ENCODE measurements at places on chromosomes 3 and 15. TPM values are rescaled to one million over a fixed set of nuclear protein-coding genes. Genes with fewer than 3 reads are reported as not detected.

HGD gene
- 0.29 TPM for total RNA-seq

DNA sequence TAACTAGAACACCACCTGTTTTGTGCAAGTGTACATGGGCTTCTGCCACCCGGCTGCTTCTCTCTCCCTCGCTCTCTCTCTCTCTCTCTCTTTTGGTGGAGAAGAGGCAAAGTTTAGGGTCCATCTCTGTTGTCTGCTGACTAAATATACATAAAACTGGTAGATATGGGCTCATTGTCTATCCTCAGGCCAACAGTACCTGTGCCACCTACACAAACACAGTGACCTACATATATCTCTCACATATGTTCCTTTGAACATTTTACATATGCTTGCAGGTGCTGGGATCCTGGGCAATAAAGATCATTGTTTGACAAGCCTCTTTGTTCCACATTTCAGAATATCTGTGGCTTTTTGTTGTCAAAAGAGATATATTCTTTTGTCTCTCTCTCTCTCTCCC is 256.3 kb upstream of the KCNH8 start:
- peaks cover 5% of the 10 kb centered on the region for H3K4me1 ChIP-seq
- no peaks in the 10 kb centered on the region for H3K27me3 ChIP-seq
- DNase-seq = no peak
- no peaks in the 10 kb centered on the region for H3K36me3 ChIP-seq
- no peak overlapping the region for H3K4me3 ChIP-seq
- no peak overlapping the region for H3K27ac ChIP-seq

DNA sequence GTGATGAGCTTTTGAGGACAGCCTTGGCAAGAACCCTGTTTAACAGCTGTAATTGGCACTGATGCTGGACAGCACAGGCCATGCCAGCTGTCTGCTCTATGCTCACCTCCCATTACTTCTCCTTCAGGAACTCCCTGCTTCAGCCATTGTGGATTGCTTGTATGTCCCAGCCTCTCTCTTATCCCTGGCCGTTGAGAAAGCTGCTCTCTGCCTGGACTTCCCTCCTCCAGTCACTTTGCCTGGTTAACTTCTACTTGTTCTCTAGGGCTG is 444.5 kb downstream of the EPHB1 start:
- peaks cover 7% of the 10 kb centered on the region for H3K27me3 ChIP-seq
- H3K36me3 ChIP-seq = no peaks in the 10 kb centered on the region
- H3K4me1 ChIP-seq = peaks cover 9% of the 10 kb centered on the region
- DNase-seq = no peak

HERC2 gene
- 84.6 TPM for total RNA-seq

CCRL2 gene
- not detected for total RNA-seq

GABRB3 gene
- 3.4 TPM for total RNA-seq

DNA sequence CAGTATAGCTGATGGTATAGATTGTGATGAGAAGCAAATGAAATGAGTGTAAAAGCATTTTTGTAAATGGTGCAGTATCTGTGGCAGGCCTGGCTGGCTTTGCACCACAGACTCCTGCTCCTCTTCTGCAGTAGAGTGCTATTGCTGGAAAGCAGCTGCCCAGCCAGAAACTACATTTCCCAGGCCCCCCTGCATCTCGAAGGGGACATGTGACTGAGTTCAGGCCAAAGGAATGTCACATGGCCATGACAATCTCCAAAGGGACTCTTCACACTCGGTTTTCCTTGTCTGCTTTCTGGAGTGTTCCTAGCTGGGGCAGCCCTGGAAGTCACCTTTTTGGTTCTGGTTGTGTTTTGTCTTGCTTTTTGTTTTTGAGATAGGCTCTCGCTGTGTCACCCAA is 277.1 kb downstream of the SUCLG2 start:
- peaks cover under 1% of the 10 kb centered on the region for H3K4me1 ChIP-seq
- no peak overlapping the region for H3K4me3 ChIP-seq
- no peak overlapping the region for H3K27ac ChIP-seq
- no peaks in the 10 kb centered on the region for H3K27me3 ChIP-seq
- DNase-seq = no peak

GRCh38 chr3:138888560-138888959 is 53.8 kb upstream of the PIK3CB start:
- no peak overlapping the region for H3K27ac ChIP-seq
- H3K4me3 ChIP-seq = no peak overlapping the region
- H3K27me3 ChIP-seq = no peaks in the 10 kb centered on the region
- no peak for DNase-seq
- no peaks in the 10 kb centered on the region for H3K4me1 ChIP-seq
- H3K36me3 ChIP-seq = no peaks in the 10 kb centered on the region

SPESP1 gene
- not detected for total RNA-seq

- no peaks in the 10 kb centered on the region for H3K27me3 ChIP-seq
- H3K4me1 ChIP-seq = peaks cover 7% of the 10 kb centered on the region
- no peak overlapping the region for H3K4me3 ChIP-seq
- no peaks in the 10 kb centered on the region for H3K36me3 ChIP-seq
Observed at GRCh38 chr3:32310918-32311839, 72.7 kb downstream of the CMTM8 start.

SEMA3G gene
- 0.66 TPM for total RNA-seq

- DNase-seq = peak; percentile 56
- peak overlapping the region; percentile 94 for H3K27ac ChIP-seq
- peaks cover 2% of the 10 kb centered on the region for H3K36me3 ChIP-seq
- no peaks in the 10 kb centered on the region for H3K27me3 ChIP-seq
- H3K4me1 ChIP-seq = peaks cover 13% of the 10 kb centered on the region
- peak overlapping the region; percentile 92 for H3K4me3 ChIP-seq
Observed at GRCh38 chr3:48187579-48188265, 495 bp downstream of the CDC25A start.

GRCh38 chr15:36278219-36278618 is 301.2 kb upstream of the CDIN1 start:
- no peaks in the 10 kb centered on the region for H3K4me1 ChIP-seq
- H3K27ac ChIP-seq = no peak overlapping the region
- H3K4me3 ChIP-seq = no peak overlapping the region

DNA sequence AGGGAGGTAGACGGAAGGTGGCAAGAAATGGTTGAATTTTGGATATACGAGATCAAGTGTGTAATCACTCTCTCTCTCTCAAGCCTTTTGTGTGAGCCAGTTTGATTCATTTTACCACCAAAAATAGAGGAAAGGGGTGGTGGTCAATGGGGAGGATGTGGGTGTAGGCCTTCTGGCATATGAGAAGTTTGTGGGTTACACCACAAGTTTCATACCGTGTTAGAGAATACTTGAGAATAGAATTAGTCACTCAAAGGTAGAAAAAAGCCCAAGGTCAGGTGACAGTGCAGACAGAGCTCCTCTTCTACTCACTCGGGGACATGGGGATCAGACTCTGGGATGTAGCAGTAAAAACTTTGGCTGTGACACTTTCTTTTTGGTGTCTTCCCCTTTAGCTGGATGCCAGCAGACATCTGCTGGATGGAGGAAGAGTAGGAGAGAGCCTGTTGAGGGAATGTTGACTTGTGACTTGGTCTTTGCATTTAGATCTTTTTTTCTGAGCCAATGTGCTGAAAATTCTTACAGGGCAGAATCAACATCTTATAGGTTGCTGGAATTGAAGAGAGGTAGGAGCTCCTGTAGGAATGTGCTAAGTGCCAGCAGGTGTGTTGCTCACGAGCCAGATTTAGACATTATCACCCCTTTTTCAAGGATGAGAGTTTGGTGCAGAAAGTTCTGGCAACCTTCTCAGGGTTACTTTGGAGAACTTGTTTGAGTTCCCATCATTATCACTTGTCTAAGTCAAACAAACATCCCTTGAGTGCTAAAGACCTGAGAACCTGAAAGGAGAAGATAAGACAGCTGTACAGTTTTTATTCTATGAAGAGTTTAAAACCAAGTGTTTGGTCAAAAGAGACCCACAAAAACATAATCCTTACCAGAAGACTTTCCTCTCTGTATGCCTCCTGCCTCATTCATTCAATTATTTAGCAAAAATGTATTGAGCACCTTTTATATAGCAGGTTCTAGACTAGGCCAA is 43.9 kb upstream of the RYK start:
- H3K4me3 ChIP-seq = no peak overlapping the region
- no peak for DNase-seq
- H3K4me1 ChIP-seq = peaks cover 24% of the 10 kb centered on the region
- no peaks in the 10 kb centered on the region for H3K27me3 ChIP-seq

TAGLN3 gene
- 1.8 TPM for total RNA-seq

- peaks cover 30% of the 10 kb centered on the region for H3K4me1 ChIP-seq
- no peak overlapping the region for H3K4me3 ChIP-seq
- no peak overlapping the region for H3K27ac ChIP-seq
- H3K36me3 ChIP-seq = no peaks in the 10 kb centered on the region
- no peaks in the 10 kb centered on the region for H3K27me3 ChIP-seq
Observed at GRCh38 chr3:61872077-61872706, 310.8 kb downstream of the PTPRG start.

HYAL1 gene
- total RNA-seq = 3.5 TPM

DNA sequence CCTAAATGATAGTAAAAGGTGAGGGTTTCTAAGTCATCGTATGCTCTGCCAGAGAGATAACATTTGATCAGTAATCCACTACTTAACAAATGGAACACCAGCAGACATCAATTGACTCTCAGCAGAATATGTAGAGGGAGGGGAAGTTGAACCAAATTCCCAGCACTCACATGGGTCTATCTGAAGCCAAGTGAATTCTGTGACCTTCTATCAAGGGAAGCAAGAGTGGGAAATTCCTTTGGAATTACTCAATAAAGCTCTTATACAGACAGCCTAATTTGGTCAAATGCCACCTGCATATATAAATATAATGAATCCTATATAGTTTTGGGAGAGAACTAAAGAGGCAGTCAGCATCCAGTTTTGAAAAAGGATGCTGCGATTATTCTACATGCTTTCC is 15.8 kb upstream of the KCNMB2 start:
- H3K4me3 ChIP-seq = no peak overlapping the region
- H3K27ac ChIP-seq = no peak overlapping the region
- no peaks in the 10 kb centered on the region for H3K36me3 ChIP-seq
- H3K27me3 ChIP-seq = no peaks in the 10 kb centered on the region

- no peaks in the 10 kb centered on the region for H3K27me3 ChIP-seq
- no peak for DNase-seq
- H3K27ac ChIP-seq = no peak overlapping the region
Observed at GRCh38 chr3:184868477-184868876, 56.5 kb downstream of the VPS8 start.

DNA sequence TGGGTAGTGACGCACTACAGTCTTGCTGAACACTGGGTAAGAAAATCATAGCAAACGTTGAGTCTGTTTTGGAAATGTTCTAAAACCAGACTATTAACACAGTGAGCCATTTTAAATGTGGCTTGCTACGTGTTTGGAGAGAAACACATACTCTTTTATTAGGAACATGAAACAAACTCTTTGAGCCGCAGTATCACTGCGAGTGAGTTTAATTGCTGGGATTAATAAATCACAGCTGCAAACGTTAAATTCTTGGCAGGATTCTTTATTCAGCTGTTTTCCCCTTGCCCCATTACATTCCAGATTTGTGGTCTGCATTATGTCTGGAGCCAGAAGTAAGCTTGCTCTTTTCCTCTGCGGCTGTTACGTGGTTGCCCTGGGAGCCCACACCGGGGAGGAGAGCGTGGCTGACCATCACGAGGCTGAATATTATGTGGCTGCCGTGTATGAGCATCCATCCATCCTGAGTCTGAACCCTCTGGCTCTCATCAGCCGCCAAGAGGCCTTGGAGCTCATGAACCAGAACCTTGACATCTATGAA is 33.6 kb downstream of the BTD start:
- H3K36me3 ChIP-seq = no peaks in the 10 kb centered on the region
- no peak overlapping the region for H3K4me3 ChIP-seq
- DNase-seq = no peak
- peak overlapping the region; percentile 91 for H3K27ac ChIP-seq
- H3K4me1 ChIP-seq = peaks cover 67% of the 10 kb centered on the region

THAP10 gene
- total RNA-seq = 2.3 TPM

CYP1A2 gene
- total RNA-seq = 0.09 TPM

DNA sequence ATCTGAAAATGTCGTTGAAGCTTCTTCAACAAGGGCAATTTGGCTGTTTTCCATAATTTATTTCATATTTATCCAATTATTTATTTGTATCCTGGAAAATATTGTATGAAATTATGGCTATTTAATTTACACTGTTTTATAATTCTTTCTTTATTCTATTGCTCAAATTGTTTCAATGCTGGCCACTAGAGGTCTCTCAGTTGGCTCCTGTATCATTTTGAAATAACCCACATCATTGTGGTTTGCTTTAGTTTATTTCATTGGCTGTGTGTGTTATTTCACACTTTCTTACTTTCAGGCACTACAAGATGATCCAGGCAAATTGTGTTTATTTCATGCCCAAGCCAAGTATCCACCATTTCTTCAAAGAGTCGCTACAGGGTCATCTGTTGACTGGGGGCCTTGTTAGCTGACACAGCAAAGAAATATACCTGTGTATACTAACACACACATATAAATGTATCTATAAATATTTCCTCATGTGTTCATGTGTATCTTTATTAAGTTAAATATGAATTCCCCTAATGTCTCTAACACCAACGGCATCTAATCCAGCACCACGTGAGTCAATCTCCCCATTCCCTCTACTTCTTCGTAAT is 86.2 kb downstream of the NPAP1 start:
- peaks cover 10% of the 10 kb centered on the region for H3K27me3 ChIP-seq
- no peak overlapping the region for H3K4me3 ChIP-seq
- no peak for DNase-seq
- no peak overlapping the region for H3K27ac ChIP-seq
- no peaks in the 10 kb centered on the region for H3K36me3 ChIP-seq

DNA sequence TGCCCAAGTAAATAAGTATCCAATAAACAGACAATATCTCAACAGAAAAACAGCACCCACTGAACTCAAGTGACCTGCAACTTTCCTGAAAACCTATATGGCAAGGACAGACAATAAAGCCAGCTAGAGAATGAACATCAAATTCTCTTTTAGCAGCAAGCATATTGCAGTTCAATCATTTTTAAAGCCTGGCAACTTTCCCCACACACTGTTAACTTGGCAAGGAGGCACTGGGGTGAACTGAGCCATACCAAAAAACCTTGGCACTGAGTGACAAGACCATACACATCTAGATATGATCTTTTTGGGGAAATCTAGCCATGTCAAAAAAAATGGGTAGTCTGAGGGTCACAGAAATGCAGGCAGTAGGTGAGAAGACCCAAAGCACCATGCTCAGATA is 174.6 kb downstream of the STT3B start:
- H3K4me1 ChIP-seq = peaks cover 10% of the 10 kb centered on the region
- DNase-seq = no peak
- H3K4me3 ChIP-seq = no peak overlapping the region

DNA sequence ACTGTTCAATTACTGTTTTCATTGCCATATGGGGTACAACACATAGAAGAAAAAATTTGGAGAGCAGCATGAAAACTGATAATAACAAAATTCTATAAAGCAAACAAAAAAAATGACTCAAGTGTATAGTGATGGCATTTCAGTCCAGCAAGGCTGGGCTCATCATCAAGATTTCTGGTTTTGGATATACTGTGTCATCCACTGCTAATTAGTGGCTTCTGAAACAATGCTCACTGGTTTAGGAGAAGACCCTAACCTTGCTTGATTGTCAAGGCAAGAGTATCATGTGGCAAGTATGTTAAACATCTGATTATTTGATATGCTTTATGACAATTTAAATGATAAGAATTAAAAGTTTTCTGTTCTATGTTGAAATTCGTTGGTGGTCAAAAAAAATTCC is 96.9 kb downstream of the RFX7 start:
- H3K27ac ChIP-seq = no peak overlapping the region
- no peak for DNase-seq
- no peak overlapping the region for H3K4me3 ChIP-seq
- no peaks in the 10 kb centered on the region for H3K27me3 ChIP-seq
- peaks cover 45% of the 10 kb centered on the region for H3K36me3 ChIP-seq
- H3K4me1 ChIP-seq = peaks cover 18% of the 10 kb centered on the region
